ENCODE measurements at places on chromosomes 1 and 21.

- DNase-seq, result no peak
Observed at GRCh38 chr1:178127482-178128191, 33.7 kb downstream of the RASAL2 start.

GRCh38 chr1:156394835-156395461 is 25.9 kb downstream of the RHBG start:
- peak; percentile 9 for DNase-seq

DNA sequence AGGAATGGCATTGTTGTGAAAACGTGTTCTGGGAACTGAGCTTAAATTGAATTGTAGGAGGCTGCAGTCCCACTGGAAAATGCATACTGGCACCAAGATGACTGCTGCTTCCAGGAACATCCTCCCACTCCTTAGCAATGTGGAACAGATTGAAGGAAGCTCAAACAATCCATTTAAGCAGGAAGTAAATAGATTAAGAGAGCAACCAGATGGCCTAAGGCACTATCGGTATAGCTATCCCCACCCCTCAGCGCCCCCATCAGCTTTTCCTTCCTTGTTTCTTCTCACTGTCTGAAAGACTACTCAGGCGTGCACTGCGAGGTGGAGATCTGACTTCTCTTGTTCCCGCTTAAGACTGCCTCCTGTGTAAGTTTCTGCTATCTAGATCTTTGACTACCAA is 4.0 kb upstream of the IFI16 start:
- DNase-seq, result no peak

GRCh38 chr1:100510451-100510850 is 27.5 kb upstream of the GPR88 start:
- no peak for DNase-seq

DNA sequence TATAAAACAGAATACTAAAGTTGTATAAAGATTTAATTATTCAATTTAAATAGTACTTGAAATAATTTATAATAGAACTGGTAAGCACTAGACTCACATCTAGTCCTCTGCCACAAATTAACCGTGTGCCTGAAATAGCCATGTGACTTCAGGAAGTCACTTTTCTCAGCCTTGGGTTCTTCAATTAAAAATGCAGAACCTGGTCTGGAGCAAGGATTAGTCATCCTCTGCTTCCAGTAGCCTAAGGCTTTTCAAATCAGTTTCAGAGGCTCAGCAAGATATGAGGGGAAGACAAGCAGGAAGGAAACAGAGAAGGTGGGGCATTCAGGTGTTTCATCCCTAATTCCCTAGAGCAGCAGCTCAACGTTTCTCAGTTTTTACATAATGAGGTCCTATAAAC is 23.0 kb downstream of the DPH5 start:
- DNase-seq, result no peak

GRCh38 chr1:23407016-23407630 is 17.4 kb downstream of the TCEA3 start:
- DNase-seq, result no peak

DNA sequence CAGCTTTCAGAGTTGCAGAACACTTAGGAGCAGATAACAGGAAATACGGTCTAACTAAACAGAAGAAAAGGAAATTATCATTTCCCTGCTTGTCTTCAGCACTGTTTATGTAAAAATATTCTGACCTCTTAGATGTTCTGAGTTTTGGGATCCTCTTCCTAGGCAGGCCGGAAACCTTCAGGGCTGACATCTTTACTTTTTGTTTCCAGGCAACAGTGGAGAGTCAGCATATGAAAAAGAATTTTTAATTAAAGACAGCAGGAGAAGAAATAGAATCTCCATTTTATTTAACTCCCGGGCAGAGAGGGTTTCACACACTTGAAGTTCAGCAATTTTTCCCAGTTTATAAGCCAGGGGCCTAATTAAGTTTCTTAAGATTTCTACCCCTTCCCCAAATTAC is 5.1 kb upstream of the RIPPLY3 start:
- DNase-seq, result no peak

DNA sequence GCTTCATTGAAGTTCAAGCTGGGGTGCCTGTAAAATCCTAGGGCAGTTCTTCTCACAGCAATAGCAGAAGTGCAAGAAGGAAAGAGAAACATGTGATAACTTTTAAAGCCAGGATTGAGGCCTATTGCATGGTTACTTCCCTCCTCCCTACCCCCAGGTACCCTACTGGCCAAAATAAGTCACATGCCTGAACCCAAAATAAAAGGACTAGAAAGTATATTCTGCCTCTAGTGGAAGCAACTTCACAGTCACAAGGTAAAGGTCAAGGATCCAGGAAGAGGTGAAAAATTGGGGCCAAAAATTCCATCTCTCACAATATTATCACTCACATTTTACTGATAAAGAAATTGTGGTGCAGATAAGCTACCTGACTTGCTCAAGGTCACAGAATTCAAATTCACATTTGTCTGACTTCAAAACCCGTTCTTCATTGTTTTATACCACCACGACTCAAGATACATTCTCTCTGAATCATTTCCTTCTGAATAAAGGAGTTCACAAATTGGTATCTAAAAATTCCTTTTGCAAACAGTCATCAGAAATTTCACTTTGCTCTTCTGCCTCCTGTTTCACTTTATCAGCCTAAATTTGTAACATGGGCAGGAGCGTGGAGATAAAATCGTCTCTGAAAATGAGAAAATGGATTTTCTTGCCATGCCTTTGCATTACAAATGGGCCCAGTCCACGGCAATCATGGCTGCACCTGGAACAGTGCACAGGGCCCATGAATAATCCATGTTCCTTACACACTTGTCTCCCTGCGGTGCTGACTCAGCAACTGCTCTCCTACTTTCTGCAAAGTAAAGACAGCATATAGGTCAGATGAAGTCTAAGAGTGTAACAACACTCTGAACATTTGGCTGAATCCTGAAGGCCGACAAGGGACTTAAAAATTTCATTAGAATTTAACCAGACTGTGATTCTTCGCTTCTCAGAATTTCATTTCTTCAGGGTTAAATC is 485.3 kb upstream of the NFIA start:
- DNase-seq, result no peak

DNA sequence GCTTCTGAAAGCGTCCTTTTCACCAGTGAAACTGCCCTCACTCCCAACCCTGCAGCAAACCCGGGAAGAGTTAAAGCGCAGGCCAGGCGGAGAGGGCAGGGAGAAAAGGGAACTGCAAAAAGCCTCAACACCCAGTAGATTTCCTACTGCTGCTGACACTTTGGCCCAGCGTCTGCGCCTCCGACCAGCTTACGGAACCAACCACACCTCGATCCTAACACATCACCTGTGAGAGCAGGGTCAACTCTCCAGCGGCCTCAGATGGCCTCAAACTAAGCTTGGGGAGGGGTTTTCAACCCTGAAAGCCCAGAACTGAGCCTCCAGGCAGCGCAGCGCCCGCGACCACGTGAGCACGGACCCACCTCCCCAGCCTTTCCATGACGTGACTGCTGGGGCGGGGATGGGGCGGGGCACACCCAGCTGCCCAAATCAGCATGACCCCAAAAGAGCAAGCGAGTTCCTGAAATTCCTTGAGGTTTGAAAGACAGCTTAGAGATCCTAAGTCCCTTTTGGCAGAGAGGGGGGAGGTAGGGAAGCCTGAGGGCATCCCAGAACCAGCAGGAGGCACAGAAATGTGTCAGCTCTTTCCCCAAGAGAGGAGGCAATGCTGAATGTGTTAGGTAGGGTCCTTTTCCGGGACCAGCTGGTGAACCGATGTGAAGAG is 59.1 kb downstream of the ITPKB start:
- DNase-seq, result no peak

GRCh38 chr1:29502225-29502910 is 266.0 kb downstream of the PTPRU start:
- no peak for DNase-seq

DNA sequence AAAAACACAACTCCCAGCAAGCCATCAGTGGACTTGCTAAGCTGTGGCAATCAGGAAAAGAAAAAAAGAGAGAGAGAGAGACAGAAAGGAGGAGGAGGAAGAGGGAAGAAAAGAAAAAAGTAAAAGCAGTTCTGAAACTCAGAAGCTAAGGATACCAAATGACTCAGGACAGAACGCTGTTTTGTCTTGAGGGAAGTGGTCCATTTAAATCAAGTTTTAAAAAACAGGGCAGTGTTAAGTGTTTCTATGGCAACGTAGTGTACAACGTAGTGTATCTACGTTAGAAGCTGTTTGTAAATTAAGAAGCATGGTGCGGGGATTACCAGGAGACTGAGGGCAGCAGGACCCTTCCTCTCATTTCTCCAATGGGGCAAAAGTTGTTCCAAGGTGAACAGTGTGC is 5.8 kb downstream of the ADORA3 start:
- DNase-seq, result no peak

- DNase-seq, result peak; percentile 62
Observed at GRCh38 chr1:201539561-201540431, 869 bp downstream of the NAV1 start.

DNA sequence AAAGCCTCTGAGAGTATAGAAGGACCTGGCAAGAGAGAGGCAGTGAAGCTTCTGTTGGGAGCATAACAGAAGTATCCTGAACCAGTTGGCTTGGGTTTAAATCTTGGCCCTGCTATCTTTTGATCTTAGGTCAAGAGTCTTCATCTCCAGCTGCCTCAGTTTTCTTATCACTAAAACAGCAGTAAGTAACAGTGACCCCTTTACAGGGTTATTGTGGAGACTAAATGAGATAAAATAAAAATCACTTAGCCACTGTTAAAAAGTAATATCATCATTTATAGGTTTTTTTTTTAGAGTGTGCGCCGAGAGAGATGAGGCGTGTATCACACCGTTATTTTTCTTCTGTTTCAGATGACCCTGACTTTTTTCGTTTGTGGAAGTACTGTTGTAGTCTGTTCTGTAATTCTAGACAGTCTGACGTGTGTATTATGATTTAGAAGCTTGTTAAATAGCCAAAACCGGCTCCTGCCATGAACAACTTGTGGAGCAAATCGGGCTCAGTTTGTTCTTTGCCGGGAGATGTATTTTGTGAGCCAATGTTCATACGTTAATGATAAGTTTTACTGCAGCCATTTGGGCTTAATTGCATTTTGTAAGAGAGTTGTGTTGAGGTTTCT is 1.1 kb downstream of the THRAP3 start:
- DNase-seq, result no peak

DNA sequence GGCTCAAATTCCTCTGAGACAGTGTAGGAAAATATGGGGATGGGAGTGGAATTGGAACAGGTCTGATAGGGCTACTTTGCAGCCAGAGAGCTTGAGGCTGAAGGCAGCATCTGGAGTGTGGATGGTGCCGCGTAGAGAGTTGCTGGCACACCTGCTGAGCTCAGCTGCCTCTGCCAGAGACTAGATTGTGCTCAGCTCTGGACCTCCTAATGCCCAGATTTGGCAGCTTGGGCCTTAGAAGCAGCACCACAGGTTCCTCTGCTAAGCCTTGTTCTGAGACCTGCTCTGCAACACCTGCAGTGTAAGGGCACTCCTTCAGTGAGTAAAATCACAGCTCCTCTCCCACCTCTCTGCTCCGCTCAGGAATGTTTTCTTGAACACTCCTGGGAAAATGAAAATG is 23.3 kb downstream of the ACOT11 start:
- DNase-seq, result no peak

DNA sequence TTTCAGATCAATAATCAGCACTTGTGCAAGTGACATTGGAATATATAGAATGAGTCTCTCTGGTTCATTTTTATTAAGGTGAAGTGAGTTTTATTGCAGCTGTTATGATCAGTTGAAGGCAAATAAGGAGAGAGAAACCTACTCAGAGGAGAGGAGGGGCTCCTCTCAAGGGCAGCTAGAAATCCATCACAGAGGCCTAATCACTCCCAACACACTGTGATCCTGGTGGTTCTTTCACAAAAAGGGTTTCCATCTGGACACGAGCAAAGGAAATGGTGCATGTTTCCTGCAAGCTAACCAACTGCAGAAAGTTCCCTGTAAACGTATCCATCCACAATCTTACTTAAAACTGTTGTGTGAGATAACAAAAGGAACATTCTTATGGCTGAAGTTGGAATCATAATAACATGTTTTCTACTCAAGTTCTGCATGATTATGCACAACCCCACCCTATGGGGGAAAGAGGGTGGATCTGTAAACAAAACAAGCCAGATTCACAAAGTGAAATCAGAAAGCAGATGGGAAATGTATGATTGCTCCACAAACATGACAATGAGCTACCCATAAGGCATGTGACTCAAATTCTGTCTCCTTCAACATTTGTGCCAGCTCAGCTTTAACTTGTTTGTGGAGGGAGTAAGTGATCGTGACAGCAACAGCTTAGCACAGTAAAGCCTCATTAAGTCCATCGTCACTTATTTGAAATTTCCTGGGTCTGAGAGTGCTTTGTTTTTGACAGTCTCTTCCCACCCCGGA is 141.2 kb upstream of the ST6GALNAC5 start:
- DNase-seq, result peak; percentile 79

DNA sequence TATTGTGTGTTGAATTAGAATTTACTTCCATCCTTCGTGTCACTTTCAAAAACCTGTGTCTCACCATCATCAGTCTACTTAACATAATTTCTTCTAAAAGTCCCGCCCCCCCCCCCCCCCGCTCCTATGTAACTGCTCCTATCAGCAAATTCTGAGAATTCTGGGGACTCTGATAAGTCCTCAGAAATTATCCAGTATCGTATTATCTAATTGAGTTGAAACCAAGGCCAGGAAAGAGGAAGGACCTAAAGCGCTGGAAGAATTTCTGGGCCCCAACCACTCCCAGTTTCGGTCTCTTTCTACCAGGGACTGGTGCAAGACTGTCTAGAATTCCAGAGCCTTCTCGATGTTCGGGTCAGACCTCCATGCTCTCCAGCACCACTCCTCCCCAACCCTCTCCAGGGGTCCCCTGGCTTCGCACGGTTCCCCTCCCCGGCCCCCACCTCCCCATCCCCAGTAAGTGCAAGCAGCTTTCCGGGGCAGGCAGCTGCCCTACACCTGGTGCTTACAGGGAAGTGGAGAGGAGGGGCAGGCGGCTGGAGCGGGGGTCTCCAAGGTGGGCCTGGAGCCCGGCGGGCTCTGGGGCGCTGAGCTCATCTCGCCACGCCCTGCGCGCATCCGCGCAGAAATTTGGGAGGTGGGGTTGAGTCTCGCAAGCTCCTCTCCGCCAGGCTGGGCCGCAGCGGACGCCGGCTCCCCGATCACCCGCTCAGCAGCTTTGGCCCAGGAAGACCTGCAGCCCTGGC is 16.0 kb upstream of the ZNF496 start:
- no peak for DNase-seq

GRCh38 chr1:235253219-235253962 is 74.6 kb downstream of the ARID4B start:
- DNase-seq, result peak; percentile 33

DNA sequence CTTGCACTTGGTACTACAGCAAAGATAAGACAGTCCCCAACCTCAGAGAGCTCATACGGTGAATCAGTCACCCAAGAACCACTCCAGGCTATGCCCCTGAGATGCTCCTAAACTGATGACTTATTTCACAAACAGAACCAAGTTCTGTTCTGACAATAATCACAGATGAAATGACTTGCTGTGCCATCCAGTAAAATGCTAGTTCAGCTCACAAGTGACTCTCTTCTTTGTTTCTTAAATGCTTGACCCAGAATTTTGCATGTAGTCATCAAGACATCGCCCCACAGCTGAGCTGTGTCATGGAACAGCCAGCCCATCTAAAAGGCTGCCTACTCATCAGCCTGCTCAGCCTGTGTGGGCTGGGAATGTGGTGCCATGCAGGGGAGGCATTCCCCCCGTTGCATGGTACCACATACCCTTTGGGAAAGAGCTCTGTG is 6.1 kb upstream of the SLC19A2 start:
- no peak for DNase-seq

Measured in NCI-H748 treated with DMSO at 0.1 percent for 48 hours (cell line).